ENCODE measurements at places on chromosomes 7 and 10.

DNA sequence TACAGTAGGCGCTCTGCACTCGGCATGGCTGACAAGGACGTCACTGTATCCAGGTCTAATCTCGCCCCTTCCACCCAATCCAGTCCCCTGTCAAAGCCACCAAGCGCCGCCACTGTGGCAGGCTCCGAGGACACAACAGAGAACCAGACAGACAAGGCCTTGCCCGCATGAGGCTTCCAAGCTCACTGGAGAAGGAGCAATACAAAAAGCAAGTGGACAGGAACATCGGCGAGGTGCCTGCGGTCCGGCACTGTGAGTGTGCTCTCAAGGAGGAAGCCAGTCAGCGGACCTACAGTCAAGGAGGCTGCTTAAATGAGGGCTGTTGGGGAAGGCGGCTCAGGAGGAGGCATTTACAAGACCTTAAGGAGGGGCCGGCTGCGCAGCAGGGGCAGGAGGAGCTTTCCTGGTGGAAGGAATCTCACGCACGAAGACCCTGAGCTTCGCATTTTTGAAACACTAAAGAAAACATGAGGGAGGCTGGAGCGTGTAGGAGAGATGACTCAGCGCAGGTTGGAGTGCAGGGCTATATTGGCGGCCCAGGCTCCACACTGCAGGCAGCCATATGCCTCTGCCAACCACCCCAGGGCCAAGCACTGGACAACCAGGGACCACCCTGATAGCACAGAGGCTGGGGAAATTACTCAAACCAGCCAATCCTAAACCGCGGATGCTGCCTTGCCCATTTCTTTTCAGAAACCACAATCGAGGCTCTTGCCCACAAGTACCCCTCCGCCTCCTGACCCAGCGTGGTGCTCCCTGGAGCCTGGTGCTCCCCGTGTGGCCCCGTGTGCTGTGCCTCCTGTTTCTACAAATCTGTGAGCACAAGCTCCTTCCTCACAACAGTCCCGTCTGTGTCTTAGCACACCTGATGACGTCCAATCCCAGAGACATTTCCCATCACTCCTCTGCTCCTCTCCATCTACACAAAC lies 28.9 kb downstream of the GNA12 start:
- no peak for DNase-seq

GRCh38 chr7:4738711-4739527 lies 36.5 kb upstream of the AP5Z1 start:
- DNase-seq: peak; percentile 52

DNA sequence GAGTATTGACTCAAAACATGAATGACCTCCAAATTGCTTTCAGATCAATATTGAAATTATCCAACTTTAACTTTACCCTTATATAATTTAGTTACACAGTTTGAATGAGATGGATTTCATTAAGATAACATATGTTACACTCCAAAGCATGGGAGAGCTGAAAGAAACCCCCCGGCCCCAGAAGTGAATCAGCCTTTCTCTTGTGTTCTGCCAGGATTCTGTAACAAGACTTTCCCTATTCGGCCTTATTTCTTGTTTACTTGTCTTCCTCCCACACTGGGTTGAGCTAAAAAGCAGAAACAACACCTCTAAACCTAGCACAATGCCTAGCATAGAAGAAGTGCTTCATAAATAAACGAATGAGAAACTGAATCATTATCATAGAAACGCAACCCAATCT lies 224.8 kb downstream of the ADAM12 start:
- DNase-seq: no peak

GRCh38 chr7:151261529-151261928 lies 13.0 kb upstream of the SMARCD3 start:
- no peak for DNase-seq

DNA sequence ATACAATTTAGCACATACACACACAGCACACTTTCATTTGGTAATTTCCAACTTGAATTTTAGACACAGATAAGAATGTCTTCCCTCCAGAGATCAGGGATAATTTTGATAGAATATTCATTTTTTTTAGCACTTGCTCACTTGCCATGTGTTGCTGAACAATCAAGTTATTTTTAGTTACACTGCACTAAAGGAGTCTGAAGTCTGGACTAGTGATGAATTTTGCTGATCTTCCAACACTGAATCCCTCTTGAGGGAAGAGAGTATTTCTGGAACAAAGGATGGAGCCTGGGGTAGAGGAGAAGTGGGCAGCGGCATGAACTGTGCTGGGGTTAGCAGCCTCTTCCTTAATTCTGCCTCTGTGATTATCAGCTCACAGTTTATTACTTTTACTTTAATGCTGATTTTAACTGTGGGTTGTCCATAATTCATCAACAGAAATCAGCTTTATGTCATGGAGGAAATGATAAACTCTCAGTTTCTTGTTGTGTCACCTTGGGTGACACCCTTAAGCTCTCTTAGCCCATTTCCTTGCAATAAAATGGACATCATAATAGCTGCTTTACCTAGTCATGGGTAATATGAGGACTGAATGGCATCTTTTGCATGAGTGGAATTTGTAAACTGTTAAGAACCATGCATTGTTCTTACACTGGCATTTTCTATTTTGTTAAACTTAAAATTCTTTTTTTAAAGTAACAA lies 32.1 kb downstream of the SGPL1 start:
- no peak for DNase-seq

- no peak for DNase-seq
Observed at GRCh38 chr7:157554393-157555238, 217.8 kb downstream of the DNAJB6 start.

DNA sequence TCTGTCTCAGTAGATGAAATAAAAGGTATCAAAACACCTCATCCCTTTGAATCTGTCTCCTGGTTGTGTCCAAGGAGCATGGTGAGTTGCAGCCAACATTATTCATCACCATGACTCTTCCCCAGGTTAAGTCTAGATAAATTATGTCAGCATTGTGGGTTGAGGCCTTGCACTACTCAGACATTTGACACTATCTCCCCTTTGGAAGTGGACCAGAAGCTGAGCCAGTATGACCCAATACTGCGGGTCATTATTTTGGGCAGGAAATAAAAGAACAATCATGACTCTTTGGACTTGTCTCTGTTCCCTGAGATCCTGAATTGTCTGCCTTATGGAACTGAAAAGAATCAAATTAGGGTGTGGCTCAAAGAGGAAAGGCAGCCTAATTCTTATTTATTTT lies 168.2 kb upstream of the FAM171A1 start:
- no peak for DNase-seq

GRCh38 chr7:68581417-68581816 lies 1016.9 kb upstream of the AUTS2 start:
- no peak for DNase-seq

DNA sequence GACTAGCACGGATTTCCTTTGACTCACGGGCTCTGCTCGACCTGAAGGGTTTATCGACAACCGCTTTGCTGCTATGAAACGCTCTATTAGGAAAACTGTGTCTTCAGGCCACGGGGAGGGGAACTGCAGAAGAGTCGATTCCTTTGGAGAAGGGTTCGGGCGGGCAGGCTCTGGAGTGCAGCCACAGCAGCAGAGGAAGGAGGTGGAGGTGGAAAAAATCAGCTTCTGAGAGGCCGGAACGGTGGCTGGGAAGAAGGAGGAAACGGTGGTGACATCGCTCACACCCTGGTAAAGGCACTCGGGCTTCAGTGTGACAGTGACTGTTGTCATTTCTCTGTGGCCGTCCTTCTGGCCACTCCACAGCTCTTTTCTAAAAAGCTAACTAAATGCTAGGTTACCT lies 64.6 kb upstream of the MGMT start:
- DNase-seq: no peak

GRCh38 chr10:93245779-93246178 lies 172.1 kb downstream of the CYP26A1 start:
- DNase-seq: no peak

- no peak for DNase-seq
Observed at GRCh38 chr10:13001041-13001886, at the start of gene CCDC3. Gene CCDC3, minus strand, starts transcription at chr10:13001713. Its CDS starts 143 bp downstream, at chr10:13001570.

GRCh38 chr7:33237036-33237435 lies 107.7 kb downstream of the BBS9 start:
- DNase-seq: no peak

GRCh38 chr7:137975768-137976167 lies 26.1 kb downstream of the CREB3L2 start:
- no peak for DNase-seq

- no peak for DNase-seq
Observed at GRCh38 chr10:1403508-1404322, 333.6 kb downstream of the ADARB2 start.

GRCh38 chr7:113142385-113143119 lies 24.2 kb upstream of the SMIM30 start:
- DNase-seq: no peak

All from NCI-H2107 (cell line).